T-helper 2 cell treated with Interferon-gamma antibody and Interleukin-4, amounts not matched to agents 5 μg/mL and 100 μg/mL, for 36 hours (primary cell): ENCODE measurements at places on chromosomes 4 and X.

GRCh38 chr4:134388351-134388750 is 186.8 kb upstream of the PABPC4L start:
- no peak for DNase-seq

DNA sequence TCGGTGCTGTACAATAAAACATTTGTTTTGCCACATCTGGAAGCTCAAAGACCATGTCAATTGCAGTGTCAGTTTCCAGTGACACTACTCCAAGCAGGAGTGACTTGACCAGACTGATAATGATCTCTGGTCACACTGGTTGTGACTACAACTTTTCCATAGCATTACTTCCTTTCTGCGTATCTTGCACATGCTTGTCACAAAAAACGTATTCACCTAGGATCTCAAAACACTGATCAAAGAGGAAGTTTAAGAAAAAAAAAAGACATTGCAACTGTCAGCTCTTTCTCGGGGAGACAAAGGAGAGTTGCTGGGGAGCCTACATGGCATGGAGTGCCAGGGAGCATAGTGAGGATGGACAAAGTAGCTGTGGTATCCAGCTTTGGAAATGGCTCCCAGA is 60.6 kb downstream of the OPHN1 start:
- no peak for DNase-seq

DNA sequence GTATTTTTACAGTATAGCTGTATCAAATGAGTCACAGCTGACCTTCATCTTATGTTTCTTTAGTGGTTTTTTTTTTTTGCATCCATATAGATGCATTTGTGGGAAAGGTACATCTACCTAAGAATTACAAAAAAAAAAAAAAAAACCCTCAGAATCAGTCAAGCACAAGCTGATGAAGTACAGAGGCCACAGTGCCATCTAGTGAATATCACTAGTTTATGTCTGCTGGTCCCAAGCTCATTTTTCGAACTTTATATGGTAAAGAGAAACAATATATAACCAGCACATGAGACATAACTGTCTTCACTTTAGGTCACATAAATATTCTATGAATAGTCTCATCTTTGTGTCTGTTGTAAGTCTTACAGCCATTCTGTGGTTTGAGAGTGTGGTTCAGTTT is 220.1 kb downstream of the DLG3 start:
- DNase-seq, result no peak

DNA sequence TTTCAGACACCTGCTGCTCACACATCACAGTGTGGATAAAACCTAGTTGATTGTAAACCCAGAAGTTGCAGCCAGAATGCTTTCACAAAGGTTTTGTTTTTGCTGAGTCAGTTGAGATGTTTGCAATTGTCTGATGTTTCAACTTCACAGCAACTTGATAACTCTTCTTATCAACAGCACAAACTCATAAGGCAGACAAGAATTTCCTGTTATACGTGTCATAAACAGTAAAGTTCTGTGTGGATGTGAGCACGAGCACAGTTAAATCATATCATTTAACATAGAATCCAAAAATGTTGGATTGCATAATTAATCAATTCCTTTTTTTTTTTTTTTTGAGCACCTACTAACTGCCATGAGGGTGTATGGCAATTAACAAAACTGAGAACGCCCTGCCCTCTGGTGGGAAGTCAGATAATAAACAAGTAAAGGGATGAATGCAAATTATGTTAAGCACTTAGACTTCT is 512.2 kb downstream of the PDHA2 start:
- no peak for DNase-seq

DNA sequence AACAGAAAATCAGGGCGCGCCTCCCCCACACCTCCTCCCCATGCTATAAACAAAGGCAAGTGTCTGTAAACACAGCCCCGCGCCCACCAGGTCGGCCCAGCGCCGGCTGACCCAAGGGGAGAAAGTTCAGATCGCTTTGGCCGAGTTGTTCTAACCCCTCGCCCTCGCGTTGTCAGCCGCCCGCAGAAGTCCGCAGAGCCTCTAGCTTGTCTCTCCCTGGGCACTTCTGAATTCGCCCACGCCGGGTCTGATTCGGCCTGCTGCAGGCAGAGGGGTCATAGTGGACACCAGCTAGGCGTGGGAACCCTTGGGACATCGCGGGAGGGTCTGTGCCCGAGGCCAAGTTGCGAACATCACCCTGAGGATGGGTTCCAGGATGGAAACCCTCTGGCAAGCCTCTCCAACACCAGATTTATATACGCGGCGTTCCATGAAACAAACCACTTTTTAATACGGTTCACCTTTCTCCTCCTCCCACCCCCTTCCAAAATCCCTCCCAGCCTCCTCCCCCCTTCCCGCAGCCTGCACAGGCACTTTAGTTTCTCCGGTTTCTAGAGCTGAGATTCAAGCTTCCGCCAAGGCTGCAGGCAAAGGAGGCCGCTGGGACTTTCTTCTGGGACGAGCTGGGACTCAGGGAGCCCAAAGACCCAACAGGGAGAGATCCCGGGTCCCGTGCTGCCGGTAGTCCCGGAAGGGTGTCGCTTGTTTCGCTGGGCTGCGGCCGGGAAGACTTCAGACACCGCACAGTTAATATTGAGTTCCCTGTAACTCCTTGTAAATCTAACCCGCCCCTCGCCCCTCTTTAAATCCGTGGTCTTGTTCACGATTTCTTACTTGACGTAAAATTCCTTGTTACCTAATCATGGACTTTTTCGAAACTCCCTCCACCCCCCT is 4.7 kb downstream of the HAND2 start:
- no peak for DNase-seq

GRCh38 chrX:109886122-109886761 is 116.7 kb upstream of the TMEM164 start:
- DNase-seq, result peak; percentile 4

DNA sequence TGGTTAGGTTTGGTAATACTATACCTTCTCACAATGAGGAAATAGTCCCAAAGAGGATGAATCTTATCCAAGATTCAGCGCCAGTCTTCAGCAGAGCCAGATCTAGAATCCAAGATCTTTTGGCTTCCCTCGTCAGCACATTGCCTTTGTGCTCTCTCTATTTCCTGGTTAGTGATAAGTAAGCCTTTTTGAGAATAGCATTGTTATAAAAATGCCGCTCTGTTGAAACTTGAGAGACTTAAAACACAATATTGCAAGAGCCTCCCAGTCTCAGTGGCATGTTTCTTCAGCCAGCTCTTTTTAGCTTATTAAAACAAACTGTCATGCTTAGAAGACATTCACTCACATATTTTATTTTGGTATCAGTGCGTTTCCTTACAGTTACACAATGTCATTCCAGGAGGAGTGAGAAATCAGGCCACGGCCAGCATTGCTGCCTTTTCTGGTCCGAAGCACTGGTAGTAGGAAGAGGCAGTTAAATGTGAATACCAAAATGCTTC is 141.4 kb downstream of the KLHL8 start:
- no peak for DNase-seq

DNA sequence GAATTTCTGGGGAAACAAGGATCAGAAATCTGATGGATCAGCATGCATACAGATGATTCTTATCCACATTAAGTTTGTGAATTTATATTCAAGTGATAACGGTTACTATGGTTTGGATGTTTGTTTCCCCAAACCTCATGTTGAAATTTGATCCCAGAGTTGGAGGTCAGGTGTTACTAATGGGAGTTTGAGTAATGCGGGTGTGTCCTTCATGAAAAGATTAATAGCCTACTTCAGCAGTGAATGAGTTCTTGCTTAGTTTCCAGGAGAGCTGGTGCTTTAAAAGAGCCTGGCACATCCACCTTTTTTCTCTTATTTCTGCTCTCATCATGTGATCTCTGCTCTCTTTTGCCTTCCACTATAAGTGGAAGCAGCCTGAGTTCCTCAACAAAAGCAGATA is 712.4 kb downstream of the IL1RAPL1 start:
- no peak for DNase-seq

- no peak for DNase-seq
Measured at GRCh38 chr4:53313510-53313909, 52.4 kb downstream of the SCFD2 start.

DNA sequence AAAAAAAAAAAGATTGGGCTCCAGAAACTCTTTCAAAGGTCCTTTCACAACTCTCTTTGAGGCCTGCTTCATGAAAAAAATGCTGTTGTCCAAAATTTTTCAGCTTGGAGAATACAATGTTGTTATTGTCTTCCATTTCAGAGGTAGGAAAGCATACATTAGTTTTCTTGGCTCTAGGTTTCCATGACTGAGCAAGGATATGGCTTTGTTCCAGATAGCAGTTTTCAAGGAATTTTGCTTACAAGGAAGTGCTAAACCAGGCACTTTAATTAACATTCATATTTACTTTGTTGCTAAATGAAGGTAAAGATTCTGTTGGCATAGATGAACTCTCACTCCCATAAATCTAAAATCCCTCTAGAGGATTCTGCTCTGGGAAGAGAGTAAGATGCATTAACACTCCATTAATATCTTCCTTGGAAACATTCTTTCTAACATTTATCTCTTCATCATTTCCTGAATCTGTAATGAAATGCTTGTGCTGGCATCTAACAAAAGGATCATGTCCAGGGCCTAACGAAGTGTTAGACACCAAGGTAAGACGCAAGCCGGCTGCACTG is 118.4 kb downstream of the COL25A1 start:
- no peak for DNase-seq

DNA sequence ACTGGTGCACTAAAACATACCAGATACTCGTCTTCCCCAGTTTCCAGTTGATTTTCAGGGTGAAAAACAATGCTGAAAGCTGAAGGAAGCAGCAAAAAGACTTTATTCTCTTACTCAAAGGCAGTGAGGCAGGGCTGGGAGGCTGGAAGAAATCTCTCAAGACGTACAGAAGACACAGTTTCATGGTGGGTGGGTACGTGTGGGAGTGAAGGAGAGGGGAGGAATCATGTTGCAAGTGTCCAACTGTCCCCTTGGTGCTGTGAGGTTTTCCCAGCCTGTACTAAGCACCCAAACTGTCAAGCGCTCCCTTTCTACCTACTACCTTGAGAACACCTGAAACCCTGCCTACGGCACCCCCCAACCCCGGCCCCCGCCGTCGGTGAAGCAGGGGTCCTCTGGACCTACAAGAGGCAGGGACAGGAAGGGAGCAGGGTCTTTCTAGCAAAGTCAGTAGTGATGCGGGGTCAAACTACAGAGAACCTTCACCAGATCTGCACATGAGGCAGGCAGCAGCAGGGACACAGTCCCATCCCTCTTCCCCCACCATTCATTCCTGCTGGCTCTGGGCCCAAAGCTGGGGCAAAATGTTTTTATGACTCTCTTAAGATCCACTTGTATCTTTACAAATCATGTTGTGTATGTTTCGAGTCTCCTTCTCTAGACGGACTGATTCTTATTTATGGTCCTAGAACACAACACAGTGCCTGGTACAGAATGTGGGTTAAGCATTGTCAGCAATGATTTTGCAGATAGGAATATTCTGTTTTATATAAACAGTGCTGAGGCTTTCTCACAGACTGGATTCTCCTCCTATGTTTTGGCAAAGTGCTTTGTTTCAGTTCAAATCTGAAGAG is 2.4 kb upstream of the SETD7 start:
- DNase-seq, result no peak

DNA sequence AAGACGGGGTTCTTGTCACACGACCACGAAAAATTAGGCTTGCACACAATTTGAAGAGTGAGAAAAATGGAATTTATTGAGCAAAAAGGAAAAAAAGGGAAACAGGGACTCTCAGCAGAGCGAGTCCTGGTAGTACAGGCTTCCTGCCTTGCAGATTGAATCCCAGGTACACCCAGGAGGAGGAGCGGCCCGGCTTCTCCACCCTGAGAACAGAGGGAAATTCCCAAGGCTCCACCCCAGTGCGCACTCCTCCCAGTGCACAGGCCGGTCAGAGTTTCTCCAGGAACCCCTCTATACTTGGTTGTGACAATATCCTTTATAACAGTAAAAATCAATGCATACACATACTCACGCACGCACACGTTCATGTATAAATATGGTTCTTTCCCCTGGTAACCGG is 22.0 kb downstream of the SLC4A4 start:
- no peak for DNase-seq
